ENCODE measurements at places on chromosomes 1 and 21.

DNA sequence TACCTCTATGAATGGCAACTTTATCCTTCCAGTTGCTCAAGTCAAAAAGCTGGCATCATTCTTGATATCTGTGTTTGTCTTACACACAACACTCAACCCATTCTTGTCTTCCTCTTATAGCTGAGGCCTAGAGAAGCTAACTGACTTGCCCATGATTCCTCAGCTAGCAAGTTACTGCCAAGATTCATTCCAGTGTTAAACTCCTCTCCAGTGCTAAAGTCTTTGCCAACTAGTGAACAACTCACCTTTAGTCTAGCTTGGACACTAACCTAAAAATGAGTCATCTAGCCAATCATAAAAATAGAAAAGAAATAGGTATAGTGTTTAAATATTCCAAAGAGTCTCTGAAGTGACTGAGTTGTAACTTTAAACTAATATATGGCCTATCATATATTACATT, 45.6 kb upstream of the RGS2 start:
- no peak for DNase-seq

- DNase-seq = no peak
Observed at GRCh38 chr1:78047106-78047505, 1.3 kb downstream of the GIPC2 start.

DNA sequence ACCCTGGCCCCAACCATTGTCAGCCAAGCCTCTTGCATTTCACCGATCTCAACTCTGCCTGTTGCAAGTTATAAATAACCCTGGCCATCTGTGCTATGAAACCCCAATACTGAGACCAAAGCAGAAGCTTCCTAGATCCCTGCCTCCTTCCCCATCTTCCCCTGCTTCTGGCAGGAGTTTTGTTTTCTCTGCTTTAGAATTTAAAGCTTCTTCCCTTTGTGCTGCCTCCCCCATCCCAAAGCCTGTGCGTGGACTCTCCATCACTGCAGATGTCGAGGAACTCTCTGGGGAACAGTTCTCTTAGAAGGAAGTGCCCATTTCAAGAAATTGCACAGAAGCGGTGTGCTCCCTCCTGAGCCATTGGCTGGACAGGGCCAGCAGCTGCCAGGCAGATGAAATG, 17.4 kb upstream of the MYOG start:
- no peak for DNase-seq

GRCh38 chr1:232542633-232543593, 87.0 kb downstream of the SIPA1L2 start:
- no peak for DNase-seq

GRCh38 chr1:229271448-229272159, 693 bp downstream of the RAB4A start:
- no peak for DNase-seq

GRCh38 chr1:159936273-159936904, 9.0 kb downstream of the IGSF9 start:
- DNase-seq = peak; percentile 92

GRCh38 chr1:226248091-226248490, 24.6 kb downstream of the MIXL1 start:
- no peak for DNase-seq

- DNase-seq = no peak
Observed at GRCh38 chr1:162299018-162299417, 77.6 kb downstream of the SPATA46 start.

DNA sequence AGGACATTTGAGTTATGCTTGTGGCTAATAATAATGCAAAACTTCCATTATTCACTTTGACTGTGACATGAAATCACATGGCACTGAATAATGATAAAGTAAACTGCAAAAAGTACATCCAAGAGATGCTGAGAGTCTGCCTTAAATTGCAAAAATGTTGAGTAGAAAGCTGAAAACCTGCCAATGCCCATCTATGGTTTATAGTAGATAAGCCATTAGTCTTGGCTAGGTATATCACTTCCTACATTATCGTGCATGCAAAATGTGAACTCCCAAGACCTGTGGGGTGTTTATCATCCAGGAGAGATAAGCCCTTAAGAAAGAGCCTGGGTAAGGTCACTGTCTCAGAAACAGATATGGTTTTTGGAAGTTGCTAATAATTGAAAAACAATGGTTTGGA, 208.7 kb upstream of the DPYD start:
- no peak for DNase-seq

- no peak for DNase-seq
Observed at GRCh38 chr1:205669341-205670149, 10.8 kb downstream of the SLC45A3 start.

DNA sequence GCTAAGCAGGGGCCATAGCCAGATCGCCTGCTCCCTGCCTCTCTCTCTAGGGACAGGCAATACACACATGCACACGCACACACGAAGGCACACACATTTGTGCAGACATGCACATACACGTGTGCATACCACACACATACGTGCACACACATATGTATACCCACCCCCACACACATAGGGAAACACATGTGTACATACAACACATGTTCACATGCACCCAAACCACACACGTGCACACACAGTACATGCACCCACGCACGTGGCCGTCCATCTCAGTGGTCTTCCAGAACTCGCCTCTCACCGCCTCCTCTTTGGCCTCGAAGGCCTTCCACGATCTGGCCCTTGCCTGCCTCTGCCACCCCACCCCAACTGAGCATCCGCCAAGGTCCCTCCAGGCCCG, 25.3 kb upstream of the PEX10 start:
- DNase-seq = no peak

DNA sequence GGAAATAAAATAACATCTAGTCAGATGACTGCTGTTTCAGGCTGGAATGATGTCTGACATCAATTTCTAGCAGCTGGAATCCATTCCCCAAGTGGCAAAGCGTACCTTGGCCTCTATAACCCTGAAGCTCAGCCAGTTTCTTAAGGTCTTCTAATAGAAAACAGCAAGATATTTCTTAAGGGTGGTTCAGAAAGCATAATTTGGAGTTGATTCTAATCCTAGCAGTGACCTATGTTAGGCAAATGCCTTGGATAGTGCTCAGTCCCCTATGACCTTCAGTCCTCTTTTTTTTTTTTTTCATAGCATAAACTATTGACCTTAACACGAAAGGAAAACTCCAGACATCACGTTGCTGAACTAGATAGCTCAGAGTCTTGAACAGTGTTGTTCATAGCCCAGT, 56.5 kb downstream of the LAMC2 start:
- no peak for DNase-seq

DNA sequence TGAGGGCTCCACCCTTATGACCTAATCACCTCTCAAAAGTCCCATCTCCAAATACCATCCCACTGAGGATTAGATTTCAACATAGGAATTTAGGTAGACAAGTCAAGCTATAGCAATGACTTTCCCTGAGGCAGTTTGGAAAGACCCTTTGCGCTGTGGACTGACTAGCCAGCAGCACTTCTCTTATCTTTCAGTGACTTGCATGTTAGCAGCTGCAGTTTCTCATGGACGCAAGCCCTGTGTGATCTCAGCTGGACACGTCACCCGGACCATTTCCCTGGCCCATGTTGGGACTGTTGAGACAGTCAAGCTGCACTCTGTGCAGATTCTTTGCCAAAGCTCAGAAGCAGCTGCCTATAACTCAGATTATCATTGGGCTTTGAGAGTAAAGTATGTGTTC, 408.1 kb upstream of the USP24 start:
- no peak for DNase-seq

DNA sequence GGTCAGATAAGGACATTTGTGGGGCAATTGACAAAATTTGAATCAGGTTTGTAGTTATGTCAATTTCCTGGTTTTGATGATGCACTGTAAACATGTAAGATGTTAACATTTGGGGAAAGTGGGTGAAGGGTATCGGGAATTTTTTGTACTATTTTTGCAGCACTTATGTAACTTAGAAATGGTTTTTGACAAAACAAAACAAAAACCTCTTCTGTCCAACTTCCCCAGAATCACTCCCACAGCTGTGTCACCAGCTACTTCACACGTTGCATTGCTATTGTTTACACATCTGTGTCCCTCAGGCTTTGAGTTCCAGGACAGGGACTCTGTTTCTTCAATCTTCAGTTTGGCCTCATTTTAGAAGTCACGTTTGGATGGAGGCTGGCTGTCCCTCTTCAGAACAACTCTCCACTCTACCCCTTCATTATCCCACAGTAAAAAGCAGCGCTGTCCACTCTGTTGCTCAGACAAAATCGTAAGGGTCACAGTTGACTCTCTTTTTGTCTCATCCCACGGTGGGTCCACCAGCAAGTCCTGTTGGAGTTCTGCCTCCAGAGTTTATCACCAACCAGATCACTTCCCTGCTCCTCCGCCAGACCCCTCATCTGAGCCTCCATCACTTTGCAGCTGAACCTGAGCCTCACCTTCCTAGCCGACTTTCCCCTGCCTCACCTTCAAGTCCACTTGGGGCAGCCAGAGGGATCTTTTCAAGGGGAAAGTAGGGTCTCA, 63.2 kb downstream of the NENF start:
- DNase-seq = no peak
